ENCODE measurements at places on chromosomes 2 and 18.

- no peak for DNase-seq
These were observed 656.9 kb downstream of the TSN start for GRCh38 chr2:122412360-122412759.

GRCh38 chr18:3916082-3916481 lies 466.1 kb downstream of the TGIF1 start:
- DNase-seq, result no peak

- no peak for DNase-seq
These were observed 27.7 kb upstream of the NFATC1 start for GRCh38 chr18:79367989-79368388.

DNA sequence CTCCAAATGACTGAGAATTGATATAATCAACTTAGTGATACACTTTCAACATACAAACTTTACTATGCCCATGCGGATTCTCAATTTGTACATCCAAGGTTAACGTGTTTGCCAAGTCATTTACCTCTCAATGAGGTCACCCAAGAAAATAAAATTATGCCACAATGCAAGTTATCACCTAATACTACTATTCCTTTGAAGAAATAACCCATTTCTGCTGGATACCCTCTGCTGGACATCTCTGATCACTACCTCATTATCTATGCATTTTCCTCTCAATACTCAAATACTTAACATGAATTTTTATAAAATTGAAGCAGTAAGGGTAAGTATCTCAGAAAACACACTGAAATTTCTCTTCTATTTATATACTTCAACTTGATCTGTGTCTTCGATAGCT lies 12.7 kb downstream of the HNRNPLL start:
- DNase-seq, result no peak

GRCh38 chr2:241194811-241195210 lies 6.3 kb downstream of the ANO7 start:
- no peak for DNase-seq

DNA sequence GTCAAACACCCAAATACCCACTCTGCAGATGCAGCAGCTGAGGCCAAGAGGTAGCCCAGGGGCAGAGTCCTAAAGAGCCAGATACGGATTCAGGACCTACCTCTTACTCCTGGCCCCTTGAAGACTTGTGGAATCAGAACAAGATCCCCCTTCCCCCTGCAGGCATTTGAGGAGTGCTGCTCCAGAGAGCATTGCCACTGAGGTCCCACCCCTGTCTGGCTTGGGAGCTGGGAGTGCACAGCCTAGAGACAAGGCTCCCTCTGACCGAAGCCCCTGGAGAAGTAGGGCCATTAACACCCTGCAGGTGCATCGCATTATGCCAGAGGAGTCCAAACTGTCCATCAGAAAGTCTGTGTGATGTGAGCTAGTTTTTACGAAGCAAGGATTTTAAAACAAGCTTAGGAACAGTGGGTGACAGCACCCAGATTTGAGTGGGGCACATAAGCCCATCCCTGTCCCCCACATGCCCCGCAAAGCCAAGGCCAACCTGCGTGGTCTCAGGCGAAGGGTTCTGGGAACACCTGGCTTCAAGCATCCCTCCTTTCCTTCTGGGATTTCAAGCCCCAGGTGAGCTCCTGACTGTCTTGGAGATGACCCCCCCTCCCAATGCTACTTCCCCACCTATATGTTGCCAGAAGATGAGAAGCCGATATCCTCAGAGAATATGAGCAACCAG lies 48.4 kb downstream of the MTERF4 start:
- DNase-seq, result no peak

DNA sequence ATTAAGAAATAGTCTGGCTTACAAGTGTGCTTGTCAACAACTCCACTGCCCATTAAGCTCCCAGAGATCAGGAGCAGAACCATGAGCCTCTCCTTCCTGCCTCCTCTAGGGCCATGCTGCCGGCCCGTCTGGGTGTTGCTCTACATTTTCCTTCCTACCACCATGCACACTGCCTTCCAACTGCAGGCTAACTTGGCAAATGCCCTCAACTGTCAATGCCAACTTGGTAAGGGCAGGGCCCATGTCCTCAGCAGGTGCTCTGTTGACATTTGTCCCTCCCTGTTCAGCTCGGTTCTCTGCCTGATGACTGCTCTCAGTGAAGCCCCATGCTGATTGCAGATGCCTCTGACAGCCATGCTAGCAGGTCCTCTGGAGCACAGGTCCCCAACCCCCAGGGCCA lies 345.2 kb downstream of the ALK start:
- DNase-seq, result no peak

GRCh38 chr2:65392609-65393008 lies 39.8 kb downstream of the SPRED2 start:
- no peak for DNase-seq

GRCh38 chr2:226151157-226151556 lies 648.5 kb downstream of the IRS1 start:
- DNase-seq, result no peak

DNA sequence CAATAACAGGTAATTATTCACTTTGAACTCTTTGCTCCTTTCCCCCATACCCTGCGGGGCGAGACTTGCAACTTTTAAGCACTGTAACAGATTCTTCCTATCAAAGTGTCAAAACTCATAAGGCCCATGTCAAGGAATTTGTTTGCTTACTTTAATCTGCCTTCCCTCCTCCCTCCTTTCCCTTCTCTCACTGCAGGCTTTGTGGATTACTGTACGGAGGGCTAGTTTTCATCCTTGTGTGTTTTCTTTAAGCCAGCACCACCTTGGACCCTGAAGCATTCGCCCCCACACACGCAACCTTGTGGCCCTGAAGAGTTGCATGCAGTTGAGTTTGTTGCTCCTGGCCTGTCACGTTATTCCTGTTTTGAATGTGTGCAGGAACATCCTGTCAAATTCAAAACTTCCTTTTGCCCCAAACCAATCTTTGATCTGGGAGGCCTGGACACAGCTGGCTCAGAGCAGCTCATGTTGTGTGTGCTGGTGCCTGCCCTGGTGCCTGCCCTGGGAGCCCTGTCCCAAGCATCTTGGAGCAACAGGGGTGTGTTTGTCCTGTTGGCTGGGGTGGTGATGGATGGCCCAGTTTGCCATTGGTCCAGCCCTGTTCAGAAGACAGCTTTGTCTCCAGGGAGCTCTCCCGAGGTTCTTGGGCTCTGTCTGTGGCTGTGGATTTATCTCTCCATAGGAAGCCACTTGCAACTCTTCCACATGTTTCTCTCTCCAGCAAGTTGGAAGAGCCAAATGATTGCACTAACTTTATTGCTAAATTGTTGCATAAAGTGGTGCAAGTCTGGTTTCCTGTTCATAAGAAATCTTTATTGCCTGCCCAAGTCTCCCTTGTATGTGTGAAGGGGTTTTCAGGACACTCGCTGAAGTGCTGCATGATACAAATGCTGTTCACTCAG lies 199.6 kb downstream of the VAPA start:
- no peak for DNase-seq

DNA sequence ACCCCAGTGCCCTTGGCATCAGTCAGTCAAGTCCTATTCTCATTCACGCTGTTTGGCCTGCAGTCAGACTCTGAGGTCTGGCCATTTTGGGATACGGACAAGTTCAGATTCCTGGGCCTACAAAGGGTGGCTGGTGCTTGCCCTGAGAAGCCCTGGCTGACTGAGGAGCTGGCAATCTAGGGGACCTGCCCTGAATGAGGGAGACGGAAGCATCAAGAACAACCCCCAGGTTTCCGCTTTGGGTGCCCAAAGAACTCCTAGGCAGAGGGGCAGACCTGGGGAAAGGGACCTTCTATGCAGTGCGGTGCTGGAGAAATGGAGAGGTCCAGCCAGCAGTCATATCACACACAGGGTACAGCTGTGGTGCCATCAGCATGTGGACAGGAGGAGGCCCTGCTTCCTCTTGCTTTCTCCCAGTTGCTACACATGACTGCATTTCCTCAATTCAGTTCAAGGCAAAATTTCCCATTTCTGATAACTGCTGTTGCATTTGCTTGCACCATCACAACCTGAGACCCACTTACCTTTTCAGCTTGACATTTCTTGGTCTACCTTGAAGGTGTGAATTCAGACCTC lies 70.9 kb upstream of the LGALSL start:
- no peak for DNase-seq

DNA sequence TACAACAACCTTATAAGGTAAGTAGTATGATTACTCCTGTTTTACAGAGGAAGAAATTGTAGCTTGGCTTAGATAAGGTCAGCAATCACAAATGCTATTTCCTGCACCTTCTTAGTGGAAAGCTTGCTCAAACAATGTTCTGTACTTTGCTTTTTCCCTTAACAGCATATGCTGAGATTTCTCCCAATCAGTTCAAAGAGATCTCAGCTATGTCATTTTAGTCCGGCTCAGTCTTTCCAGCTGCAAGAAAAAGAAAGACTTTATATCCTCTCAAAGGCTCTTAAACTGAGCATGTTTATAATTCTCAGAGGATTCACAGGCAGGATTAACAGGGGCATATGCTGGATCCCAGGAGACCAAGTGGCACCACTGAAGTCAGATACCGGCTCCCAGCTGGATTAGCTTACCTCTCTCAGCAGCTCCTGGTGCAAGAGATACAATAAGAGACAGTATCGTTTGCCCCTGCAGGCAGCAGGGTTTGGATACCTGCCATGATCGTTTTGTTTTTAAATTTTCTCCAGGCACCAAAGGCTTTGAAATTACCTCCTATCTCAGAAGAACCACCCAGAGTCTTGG lies 29.5 kb downstream of the KIAA2012 start:
- DNase-seq, result no peak

DNA sequence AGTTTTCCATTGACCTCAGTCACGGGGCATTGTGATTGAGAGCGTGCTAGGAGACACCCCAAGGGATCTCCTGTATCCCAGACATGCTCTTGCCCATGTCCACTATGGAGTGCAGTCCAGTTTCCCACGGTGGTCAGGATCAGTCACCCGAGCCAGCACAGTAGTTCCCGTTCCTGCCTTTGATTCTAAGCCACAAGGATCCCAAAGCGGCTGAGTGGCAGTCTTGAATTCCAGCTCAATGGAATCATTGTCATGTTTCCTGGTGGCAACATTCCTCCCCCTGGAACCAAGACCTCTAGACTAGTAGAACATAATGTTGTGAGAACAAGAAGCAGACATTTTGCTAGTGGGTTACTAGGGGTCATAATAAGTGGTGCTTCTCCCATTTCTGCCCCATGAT lies 154.3 kb downstream of the SEPTIN10 start:
- no peak for DNase-seq

GRCh38 chr2:137231628-137232027 lies 466.3 kb downstream of the THSD7B start:
- no peak for DNase-seq

- no peak for DNase-seq
These were observed 1285.9 kb upstream of the CELF4 start for GRCh38 chr18:38851526-38851925.

DNA sequence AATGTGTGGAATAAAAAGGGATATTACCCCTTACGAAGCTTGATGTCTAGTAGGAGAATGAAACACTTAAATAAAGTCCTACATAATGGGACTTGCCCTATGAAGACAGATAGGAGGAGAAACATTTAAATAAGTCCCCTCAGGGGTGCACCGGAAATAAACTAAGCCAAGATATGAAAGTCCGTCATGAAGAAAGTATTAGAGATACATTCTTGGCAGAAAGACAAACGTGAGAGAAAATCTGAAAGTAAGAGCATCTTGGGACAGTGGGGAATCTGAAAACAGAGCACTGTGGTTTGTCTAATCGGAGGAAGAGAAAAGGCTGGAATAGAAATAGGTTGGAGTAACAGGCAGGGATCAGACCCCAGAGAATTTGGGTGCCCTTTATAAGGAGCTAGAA lies 516.9 kb upstream of the DSEL start:
- no peak for DNase-seq

DNA sequence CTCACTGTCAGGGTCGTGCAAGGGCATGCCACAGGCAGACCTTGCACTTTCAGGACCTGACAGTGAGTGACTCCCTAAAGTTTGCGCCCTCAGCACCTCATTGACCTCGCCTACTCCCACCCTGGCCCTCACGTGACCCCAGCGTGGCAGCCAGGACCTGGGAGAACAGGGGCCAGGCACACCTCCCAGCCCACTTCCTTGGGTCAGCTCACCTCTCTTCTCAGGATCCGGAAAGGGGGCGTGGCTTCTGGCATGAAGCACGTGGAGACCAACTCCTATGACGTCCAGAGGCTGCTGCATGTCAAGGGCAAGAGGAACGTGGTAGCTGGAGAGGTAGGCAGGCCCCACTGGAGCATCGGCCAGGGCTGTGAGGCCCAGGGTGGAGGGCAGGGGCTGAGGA lies 8.8 kb downstream of the VIL1 start:
- no peak for DNase-seq

GRCh38 chr18:45825258-45826044 lies at the start of gene SIGLEC15:
Gene SIGLEC15, plus strand, starts transcription at chr18:45825675. Its CDS starts 54 bp downstream, at chr18:45825729.
- no peak for DNase-seq

GRCh38 chr2:240799033-240799820 lies 20.8 kb downstream of the KIF1A start:
- DNase-seq, result no peak

GRCh38 chr2:102848366-102848839 lies 86.6 kb downstream of the TMEM182 start:
- DNase-seq, result no peak

DNA sequence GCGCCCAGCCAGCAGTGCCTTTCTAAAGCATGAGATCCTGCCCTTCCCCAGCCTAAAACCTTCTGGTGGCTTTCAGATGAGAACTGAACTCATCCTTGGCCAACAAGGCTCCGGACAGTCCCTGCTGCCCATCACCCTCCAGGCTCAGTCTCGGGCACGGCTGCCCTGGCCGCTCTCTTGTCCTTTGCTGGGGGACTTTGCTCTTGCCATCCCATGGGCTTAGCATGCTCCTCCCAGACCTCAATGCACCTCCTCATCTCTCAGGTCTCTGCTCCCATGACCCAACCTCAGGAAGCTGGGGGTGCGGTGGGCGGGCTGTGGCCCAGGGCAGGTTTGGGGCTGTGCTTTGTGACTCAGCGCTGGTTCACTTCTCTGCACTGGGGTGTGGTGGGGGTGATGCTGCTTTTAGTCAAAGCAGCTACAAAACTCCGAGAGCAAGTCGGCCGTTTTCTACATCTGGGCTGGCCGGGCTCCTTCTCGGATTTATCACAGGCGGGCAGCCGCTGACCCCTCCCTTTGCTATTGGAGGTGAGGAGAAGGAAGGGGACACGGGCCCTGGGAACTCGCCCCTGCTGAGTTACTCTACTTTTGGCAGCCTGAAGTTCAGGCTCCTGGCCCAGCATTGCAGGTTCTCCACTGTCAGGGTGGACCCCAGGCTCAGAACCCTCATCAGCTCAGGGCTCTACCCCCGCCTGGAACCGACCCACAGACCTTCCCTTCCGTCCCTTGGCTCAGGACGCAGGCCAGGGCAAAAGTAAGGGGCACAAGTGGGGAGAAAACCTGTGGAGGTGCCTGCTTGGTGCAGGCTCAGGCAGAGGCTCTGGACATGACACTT lies 90.6 kb upstream of the TAF1B start:
- peak; percentile 76 for DNase-seq

GRCh38 chr2:101655702-101656422 lies 41.6 kb upstream of the MAP4K4 start:
- DNase-seq, result no peak

- no peak for DNase-seq
These were observed 121.8 kb downstream of the NXPH2 start for GRCh38 chr2:138658187-138658894.

- DNase-seq, result no peak
These were observed 144.6 kb upstream of the SETBP1 start for GRCh38 chr18:44536046-44536445.
